ENCODE measurements at places on chromosomes 11 and 22.

GRCh38 chr22:46625113-46625842 lies 5.1 kb downstream of the GRAMD4 start:
- DNase-seq, result no peak

GRCh38 chr11:58006940-58007339 lies 16.7 kb upstream of the OR9Q1 start:
- DNase-seq, result no peak

GRCh38 chr22:49048591-49048990 lies 779.1 kb downstream of the BRD1 start:
- no peak for DNase-seq

- DNase-seq, result no peak
Measured at GRCh38 chr11:131628739-131629138, 258.3 kb downstream of the NTM start.

DNA sequence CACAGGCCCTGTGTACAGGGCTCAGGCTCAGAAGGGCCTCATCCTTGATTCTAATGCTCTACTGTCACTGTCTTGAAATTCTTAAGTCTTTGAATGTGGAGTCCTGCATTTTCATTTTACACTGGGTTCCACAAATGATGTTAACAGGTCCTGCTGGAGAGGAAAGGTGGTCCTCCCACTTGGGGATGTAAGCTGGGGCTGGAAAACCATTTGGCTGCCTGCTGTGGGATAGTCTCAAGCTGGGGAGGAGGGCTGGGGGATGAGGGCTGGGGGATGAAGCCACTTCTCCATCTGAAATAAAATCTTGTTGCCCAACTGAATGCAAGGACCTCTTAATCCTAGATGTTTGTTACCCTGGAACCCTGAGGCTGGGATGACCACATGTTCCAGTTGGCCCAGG lies 423.0 kb downstream of the TENM4 start:
- no peak for DNase-seq

- DNase-seq, result no peak
Measured at GRCh38 chr11:123378096-123378495, 52.0 kb upstream of the GRAMD1B start.

- peak; percentile 71 for DNase-seq
Measured at GRCh38 chr11:59053387-59053786, 32.7 kb upstream of the GLYATL1B start.

- no peak for DNase-seq
Measured at GRCh38 chr11:115930291-115930690, 426.1 kb upstream of the CADM1 start.

DNA sequence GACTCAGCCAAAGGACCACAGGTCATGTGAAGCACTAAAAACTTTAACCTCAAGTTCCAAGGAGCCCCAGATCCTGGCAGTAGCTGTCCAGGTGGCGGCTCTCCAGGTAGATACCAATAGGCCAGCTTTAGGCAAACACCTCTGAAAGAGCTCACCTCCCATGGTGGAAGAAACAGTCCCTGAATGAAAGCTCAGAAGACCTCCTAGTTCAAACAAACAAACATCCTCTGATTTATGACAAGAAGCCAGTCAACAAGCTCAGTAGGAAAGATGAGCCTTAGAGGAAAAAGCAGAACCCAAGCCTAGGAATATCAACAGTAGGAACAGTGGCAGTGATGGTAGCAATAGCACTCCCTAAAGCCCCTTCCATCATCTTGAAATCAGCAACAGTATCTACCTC lies 17.2 kb downstream of the ABTB2 start:
- no peak for DNase-seq

GRCh38 chr11:60633645-60634044 lies 65.8 kb upstream of the MS4A8 start:
- DNase-seq, result no peak

DNA sequence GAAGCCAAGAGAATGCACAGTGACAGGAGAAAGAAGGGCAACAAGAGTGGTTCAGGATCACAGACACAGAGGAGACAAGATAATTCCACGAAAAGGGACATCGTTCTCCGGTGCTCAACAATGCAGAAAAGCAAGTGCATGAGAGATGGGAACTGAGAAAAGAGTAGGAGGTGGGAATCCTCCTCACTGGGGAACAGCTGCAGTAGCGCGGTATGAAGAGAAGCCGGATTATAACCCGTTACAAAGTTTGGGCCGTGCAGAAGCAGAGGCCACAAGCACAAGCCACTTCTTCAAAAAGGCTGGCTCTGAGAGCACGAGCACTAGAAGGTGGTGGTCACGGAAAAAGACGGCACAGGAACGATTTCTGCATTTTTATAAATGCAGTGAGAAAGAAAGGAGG lies 114.2 kb upstream of the BID start:
- DNase-seq, result no peak

DNA sequence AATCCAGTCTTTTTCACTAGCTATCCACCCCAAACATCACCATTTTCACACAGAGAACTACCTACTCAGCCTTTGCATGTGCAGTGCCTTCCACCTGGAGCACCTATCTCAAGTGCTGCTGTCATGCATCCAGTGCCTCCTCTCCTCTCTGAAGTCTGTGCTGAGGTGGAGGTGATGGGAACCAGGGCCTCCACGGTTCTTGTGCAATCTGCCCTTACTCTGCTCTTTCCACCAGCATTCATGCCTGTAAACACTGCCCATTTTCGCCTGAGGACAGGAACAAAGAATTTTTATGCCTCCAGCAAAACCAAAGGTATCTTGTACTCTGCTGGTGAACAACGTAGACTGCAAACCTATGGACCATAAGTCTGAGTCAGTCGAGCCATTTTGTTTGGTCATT lies 27.0 kb downstream of the PITPNB start:
- no peak for DNase-seq

- DNase-seq, result no peak
Measured at GRCh38 chr22:36541831-36542411, 13.0 kb upstream of the EIF3D start.

DNA sequence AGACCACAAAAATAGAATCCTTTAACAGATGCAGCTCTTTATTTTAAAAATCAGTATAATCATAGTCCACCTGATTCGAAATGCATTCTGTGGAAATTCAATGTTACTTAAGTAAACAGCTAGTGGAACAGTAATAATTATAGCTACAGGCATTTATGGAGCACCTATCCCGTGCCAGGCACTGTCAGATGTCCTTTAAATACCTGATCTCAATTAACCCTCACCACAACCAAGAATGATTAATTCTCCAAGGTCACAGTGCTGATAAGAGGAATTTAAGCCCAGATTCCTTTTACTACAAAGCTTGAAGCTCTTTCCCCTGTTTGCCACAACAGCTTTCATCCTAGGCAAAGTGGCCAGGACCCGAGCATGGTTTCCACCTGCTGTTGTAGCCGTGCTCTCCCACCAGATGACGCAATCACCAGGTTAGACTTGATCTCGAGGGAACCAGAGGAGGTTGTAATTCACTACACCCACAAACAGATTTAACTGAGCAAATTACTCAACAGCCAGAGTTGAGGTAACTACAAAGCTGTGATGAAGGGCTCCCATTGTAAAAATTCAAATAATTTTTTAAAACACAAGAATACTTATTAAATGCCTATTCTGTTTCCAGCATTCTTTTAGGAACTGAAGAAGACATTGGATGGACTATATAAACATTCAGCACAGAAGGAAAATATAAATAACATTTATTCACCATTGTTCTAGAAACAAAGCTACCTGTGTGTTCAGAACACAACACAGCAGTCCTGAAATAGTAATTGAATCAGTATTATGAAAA lies 10.3 kb downstream of the PRDM10 start:
- DNase-seq, result peak; percentile 37

- DNase-seq, result no peak
Measured at GRCh38 chr11:112177589-112177988, 2.3 kb downstream of the BCO2 start.

DNA sequence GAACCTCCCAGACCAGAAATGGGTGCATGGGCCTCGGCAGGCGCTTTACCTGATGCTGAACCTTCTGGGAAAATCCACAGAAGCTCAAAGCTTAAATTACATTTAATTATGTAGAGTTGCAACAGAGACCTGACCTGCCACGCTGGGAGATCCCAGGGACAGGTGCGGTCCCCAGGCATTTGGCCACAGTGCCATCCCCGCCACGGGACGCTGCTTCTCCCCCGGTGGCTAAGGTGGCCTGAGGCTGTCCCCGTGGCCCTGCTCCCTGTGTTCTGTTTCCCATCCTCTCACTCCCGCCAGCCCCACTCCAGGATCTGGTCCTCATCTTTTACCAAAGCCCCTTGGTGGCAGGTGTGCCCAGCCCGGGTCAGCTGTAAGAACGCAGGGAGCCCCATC lies 39.6 kb downstream of the GRAMD4 start:
- DNase-seq, result no peak

- no peak for DNase-seq
Measured at GRCh38 chr22:40451210-40451609, 80.8 kb downstream of the SGSM3 start.

GRCh38 chr22:37283393-37283937 lies 1.2 kb downstream of the CYTH4 start:
- no peak for DNase-seq

GRCh38 chr11:60947700-60948099 lies 4.3 kb downstream of the SLC15A3 start:
- DNase-seq, result no peak

- no peak for DNase-seq
Measured at GRCh38 chr22:49461674-49462073, 366.0 kb downstream of the BRD1 start.

- no peak for DNase-seq
Measured at GRCh38 chr11:77287136-77287535, 14.3 kb downstream of the GDPD4 start.

DNA sequence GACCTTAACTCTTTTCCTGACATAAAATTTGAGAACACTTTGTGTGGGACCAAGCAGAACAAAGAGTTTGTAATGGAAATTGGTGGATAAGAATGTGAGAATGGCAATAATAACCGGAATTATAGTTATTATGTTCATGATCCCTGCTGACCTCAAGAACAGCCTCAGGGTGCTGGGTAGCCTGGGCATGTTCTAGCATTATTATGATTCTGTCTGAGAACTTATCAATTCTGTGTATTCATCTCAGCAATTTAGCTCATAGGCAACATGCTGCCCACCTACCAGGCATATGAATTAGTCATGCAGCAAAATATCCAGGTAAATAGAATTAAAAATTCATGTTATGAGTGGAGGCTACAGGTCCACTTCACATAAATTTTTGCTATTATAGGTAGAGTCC lies 61.9 kb downstream of the CTSC start:
- DNase-seq, result no peak

DNA sequence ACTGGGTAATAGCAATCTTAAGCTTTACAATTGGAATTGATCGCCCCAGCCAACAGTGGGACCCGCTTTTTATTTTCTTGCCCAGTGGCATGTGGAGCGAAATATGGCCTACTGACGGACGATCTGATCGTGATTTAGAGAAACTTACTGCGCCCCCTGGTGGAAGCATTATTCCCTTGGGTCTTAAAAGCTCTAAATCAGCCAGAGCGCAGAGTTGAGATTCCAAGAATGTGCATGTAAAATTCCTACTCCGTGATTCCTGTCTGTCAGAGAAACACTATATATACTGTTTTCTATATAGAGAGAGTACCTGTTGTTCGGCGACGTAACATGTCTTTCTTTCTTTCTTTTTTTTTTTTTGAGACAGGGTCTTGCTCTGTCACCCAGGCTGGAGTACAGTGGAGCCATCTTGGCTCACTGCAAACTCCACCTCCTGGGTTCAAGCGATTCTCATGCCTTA lies 3.7 kb upstream of the DPF2 start:
- peak; percentile 76 for DNase-seq

- no peak for DNase-seq
Measured at GRCh38 chr11:11748706-11749365, 92.9 kb upstream of the USP47 start.

GRCh38 chr22:50367778-50368500 lies 24.8 kb downstream of the PPP6R2 start:
- DNase-seq, result no peak

GRCh38 chr11:76801736-76802135 lies 18.6 kb downstream of the TSKU start:
- DNase-seq, result no peak

DNA sequence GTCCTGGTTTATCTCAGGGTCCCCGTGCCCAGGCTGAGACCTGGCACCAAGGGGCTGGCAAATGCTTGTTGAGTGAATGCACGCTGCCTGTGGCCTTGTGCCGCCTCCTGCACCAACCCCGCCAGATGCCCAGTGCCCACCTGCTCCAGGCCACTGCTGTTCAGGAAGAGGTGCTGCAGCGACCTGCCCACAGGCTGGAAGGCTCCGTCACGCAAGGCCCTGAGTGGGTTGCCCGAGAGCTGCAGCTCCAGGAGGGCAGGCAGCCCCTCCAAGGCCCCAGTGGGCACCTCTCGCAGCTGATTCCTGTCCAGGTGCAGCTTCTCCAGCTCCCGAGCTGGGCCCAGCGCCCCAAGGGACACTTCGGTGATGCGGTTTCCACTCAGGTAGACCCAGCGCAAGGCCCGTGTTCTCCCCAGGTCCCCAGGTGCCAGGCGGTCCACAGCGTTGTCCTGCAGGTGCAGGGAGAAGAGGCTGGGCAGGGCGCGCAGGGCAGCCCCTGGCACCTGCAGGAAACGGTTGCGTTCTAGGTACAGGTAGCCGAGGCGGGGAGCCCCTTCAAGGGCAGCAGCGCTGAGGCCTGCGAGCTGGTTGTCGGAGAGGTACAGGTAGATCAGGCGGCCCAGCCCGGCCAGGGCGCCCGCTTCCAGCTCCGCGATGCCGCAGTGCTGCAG lies 3.6 kb downstream of the CHADL start:
- no peak for DNase-seq

DNA sequence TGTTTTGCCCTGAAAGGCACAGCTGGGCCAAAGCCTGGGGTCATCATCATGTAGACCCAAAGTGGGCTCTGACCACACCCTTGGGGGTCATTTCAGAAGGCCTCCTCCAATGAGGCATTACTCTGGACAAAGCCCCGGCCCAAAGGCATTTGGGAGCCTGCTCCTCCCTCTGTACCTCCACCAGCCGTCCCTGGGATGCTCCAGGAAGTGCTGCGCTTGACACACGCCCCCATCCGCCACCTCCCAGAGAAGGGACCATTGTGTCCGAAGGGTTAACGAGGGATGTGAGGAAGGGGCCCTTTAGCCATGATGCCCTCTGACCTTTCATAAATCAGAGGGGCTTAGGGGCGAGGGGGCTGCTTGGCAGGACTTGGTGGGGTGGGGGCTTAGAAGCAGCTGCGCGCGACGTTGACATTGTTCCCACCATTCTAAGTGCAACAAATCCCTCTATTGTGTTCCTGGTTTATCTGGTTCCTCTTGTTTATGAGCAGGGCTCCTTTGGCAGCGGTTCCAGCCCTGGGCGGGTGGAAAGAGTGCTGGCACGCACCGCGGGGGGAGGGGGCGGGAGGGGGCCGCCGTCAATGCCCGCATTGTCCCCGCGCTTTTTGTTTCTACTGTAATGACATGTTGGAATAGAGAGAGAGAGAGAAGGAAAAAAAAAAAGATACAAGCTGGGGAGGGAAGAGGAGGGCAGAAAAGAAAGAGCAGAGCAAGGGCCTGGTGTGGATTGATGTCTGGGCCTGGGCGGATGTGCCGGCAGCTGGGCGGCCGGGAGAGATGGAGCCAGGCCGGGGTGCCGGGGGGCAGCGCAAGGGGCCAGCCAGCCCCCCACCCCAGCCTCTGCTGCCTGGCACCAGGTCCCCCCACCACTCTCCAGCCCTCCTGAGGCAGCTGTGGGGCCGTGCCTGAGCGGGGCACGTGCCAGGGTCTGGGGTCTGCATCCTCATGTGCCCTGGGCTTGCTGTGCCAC lies 32.1 kb upstream of the SOX10 start:
- DNase-seq, result no peak
